ENCODE measurements at places on chromosomes 7 and 10.
A peak's percentile ranks its signal among the peaks of the same experiment; 100 is the strongest.

DNA sequence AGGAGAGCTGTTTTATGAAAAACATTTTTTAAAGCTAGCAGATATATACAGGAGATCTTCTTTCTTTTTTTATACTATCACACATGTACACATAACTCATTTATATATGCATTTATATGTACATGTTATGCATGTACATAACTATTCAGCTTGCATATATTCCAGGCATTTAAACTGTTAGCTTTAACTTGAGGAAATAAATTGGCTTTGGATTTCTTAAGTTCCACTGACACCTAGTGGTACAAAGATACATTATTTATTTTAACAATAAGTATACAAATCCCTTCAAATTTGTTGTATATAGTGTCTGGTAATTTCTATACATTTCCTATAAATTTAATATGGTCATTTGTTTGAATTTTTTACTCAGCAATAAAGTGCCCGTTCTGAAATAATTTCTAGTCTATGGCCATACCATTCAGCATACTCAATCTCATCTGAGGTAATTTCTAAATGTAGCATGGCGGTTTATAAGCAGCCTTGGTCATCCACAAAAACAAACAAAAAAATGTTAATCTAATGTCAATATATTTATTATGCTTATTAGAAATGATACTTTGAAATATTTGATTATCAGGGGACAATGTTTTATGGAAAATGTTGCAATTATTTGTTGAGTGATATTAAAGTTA lies 11.6 kb downstream of the ZDHHC6 start:
- DNase-seq, result no peak

DNA sequence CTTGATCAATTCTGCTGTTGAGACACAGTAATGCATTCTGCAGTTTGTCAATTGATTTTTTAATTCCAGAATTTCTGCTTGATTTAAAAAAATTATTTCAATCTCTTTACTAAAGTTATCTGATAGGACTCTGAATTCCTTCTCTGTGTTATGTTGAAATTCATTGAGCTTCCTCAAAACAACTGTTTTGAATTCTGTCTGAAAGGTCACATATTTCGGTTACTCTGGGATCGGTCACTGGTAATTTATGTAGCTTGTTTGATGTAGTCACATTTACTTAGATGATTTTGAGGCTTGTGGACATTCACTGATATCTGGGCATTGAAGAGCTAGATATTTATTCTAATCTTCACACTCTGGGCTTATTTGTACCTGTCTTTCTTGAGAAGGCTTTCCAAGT lies 67.2 kb upstream of the NME8 start:
- DNase-seq, result no peak

DNA sequence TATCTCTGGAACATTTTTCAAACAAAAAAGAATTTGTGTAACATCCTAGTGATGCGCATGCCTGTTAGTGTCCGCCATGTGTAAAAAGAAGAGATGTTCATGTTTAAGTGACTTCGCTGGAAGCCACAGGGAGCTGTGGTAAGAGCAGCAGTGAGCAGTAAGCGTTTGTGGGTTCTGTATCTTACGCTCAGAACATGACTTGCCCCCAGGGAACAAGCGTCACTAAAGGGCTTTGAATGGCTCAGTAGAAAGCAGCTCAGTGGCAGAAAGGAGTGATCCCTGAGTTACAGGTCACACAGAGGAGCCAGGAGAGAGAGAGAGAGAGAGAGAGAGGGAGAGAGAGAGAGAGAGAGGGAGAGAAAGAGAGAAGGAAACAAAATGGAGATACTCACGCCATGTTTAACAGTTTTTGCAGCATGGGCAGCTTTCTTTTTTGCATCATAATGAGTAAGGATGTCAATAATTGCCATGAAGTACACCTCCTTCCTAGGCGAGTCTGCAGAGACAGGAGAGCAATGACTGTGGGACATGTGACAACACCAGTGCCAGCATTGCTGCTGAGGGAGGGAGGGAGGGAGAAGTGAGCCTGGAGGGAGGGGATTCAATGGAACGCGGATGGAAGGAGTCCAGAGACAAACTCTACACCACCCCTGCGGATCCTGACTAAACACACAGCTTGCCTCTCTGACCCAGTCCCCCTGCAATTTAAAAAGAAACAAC lies 174.6 kb downstream of the PIP4K2A start:
- DNase-seq, result no peak

- DNase-seq, result no peak
Measured at GRCh38 chr7:46932676-46933424, 649.1 kb downstream of the TNS3 start.

DNA sequence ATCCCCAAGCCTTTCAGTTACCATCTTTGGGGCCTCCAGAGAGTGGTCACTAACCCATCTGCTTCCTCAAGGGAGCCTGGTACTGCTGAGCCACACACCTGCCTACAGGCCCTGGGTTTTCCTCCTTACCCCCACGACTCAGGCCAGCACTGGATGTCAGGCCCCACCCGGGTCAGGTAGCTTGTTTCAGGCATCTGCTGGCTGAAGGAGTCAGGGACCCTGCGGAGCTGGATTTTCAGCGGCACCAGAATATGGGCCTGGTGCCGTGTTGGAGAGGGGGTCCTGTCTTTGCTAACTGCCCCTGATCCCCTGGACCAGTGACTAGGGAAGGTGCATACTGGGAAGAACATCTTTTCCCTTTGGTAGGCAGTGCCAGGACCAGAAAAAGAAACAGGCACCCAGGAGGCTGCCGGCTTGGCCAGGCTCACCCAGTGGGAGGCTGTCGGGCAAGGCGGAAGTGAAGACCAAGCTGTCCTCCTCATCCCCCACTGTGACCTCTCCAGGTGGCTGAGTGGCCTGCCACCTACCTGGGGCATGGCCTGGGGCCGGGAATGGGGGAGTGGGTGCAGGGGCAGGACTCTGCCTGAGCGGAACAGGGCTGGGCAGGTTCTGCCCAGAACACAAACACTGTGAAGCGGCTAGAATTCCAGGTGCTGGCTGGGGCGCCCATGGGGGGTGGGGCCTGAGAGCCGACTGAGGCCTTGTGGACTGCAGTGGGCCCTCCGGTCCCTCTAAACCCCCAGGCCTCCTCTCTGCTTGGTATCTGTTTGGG lies 12.4 kb upstream of the SAMD8 start:
- DNase-seq, result no peak

DNA sequence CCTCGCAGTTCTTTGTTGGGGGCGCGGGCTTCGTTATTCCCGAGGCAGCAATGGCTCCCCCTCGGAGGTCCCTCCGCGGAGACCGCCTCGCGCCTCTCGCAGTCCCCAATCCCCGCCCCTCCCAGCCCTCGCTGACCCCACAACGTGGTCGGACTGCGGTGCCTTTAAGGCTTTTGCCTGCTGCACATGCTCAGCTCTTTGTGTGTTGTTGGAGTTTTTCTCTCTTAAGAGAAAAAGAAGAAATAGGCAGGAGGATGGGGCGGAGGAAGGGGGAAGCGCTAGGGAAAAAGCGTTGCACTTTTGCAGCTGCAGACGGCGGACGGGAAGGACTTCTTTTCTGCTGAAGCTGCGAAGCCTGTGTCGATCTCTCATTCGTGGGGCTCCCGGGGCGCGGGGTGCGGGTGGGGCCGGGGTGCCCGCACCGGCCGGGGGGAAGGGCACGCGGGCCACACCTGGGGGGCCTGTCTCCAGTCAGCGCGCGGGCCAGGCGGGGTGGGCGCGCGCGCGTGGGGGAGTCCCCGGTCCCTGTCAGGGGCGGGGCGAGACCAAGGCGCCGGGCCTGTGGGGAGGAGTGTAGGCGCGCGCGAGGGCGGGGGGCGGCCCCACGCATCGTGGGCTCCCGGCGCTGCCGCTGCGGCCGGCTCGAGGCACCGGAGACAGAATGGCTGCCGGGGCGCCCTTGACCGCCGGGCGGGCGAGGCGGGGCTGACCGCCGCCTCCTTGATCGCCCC lies 445 bp upstream of the ATRNL1 start:
- DNase-seq, result peak; percentile 7

DNA sequence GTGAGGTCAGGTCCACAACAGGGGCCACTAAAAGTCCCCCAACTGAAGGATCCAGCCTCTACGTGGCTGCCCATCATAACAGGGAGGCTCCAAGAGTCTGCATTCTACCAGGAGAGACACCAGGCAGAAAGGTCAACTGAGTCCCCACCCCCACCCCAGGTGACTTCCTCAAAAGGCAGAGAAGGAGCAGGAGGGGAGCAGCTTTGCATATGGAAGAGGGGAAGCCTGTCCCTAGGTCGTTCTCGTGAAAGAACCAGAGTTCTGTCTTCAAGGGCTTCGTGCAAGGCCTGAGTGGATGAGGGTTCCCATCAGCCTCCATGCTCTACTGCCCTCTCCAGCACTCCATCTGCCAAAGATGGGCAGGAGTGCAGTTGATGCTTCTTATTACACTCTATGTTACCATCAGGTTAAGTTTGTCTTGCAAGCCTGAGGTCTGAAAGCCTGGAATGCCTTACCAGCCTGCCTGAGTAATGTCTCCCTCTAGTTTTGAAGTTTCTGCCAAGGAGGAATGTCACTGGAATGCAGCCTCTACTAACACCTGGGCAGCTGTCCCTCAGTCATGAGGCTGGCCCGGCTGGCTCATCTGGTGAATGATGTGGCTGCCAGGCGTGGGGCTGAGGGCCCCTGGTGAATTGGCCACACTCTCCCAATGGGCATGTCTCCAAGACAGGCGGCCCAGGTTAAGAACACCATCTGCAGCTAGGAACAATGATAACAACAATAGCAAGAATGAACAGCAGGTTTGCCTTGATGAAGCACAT lies 54.3 kb upstream of the SMNDC1 start:
- no peak for DNase-seq

- DNase-seq, result no peak
Measured at GRCh38 chr10:1247598-1248261, 191.5 kb downstream of the WDR37 start.

DNA sequence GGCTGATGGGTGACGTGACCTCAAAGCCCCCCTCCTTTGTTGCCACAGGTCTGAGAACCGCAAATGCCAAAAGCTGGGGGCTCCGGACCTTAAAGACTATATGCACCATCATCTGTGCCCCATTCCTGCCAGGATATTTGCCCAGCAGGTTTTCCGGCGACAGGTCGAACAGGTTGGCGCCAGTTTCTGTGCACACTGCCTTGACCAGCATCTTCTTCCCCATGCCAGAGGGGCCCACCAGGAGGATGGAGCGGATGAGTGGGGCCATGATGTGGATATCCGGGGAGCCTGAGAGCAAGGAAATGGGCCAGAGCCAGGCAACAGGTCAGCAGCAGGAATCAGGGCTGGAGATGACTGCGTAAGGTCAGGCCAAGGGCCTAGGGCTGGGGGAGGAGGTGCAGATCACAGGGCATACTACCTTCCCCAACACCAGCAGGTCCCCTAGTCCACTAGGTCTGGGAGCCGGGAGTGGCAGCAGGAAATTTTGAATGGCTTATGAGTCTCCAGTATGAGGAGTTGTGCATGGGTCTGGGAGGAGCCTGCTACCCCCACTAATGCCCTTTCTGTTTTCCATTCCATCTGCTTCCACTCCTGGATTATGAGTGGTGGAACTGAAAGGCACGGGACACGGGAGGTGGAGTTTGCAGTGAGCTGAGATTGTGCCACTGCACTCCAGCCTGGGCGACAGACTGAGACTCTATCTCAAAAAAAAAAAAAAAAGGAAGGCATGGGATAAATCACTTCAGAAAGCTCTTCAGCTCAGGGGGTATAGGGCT lies 6.3 kb upstream of the ASB10 start:
- no peak for DNase-seq

- DNase-seq, result no peak
Measured at GRCh38 chr7:92621561-92622023, 31.4 kb upstream of the FAM133B start.

GRCh38 chr7:79452032-79452494 lies 1.4 kb downstream of the MAGI2 start:
- DNase-seq, result no peak

DNA sequence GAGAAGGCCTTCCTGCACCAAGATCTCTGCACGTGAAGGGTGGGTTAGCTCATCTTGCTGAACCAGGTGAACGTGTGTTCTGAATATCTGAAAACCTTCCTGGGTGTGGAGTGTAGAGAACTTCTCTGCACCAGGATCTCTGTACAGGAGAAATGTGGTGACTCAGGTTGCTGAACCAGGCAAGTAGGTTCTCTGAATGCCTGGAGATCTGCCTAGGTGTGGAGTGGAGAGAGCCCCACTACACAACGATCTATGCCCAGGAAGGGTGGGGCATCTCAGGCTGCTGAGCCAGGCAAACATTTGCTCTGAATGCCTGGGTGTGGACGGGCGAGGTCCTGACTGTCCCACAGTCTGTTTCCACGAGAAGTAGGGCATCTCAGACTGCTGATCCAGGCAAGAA lies 1002.3 kb upstream of the KCND2 start:
- no peak for DNase-seq

DNA sequence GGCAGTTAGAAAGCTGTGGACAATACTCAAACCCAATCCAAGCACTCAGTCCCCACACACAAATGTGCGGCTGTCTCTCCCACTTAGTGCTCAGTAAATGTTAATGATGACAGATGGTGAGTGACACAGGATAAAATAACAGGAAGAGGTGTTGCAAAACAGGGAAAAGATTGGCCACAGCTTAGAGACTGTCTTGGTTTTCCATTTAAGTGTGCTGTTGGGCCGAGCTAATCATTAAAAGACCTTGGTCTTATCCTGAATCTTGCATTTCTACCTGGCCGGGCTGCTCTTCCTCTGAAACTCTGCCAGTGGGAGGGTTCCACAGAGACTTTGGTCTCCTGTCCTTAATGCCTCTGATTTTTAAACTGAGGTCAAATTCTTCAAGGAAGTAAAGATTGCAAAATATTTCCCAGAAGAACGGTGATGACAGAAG lies 113.1 kb upstream of the RNF32 start:
- DNase-seq, result no peak

GRCh38 chr10:11462071-11462470 lies 149.4 kb downstream of the USP6NL start:
- DNase-seq, result no peak

GRCh38 chr10:93160140-93160539 lies 86.4 kb downstream of the CYP26A1 start:
- DNase-seq, result no peak

DNA sequence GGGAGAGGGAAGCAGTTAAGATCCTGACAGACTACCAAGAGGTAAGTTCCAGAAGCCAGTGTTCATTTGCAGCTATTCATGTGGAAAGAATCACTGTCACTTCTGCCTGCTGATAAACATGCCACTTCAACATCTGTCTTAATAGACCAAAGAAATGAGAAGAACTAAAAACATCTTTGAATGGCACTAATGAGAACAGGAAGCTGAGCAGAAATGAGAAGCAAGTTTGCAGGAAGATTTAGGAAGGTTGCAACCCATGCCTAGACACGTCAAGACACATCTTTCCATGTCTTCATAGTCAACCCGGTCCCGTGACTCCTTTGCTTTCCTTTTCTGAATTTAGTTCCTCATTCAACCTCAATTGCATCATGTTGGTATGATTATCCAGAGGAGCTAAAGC lies 180.0 kb downstream of the PDE1C start:
- no peak for DNase-seq

DNA sequence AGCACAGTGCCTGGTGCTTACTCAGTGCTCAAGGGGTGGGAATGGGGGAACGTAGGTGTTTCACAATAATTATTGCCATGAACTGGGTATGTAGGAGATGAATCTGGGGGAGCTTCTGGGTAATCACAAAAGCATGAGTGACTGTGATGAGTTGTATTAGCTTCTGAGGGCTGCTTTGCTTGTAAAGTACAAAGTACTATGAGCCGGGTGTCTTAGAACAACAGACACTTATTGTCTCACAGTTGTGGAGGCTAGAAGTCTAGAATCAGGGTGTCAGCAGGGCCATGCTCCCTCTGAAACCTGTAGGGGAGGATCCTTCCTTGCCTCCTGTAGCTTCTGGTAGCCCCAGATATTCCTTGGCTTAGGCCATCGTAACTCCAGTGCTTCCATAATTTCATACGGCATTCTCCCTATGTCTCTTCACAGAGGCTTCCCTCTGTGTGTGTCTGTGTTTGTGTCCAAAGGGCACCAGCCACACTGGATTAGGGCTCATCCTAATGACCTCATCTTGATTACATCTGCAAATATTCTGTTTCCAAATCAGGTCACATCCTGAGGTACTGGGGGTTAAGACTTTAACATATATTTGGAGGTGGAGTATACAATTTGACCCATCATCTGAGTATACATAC lies 84.8 kb upstream of the AGBL3 start:
- no peak for DNase-seq
